ENCODE measurements at places on chromosomes 4 and X.
A peak's percentile ranks its signal among the peaks of the same experiment; 100 is the strongest.

DNA sequence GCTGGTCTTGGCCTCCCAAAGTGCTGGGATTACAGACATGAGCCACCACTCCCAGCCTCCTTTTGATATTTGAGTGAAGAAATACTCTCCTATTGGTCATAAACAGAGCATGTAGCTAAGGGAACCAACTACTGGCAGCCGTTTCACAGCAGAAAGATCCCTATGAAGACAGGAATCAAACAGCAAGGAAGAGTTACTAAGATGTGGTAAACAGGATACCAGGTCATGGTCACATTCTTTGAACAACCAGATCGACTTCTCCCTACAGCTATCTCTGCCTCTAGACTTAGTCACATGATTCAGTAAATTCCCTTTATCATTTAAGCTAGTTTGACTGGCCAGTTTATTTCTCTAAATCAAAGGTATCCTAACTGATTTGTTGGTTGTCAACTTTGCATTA lies 9.0 kb upstream of the HNRNPD start:
- no peak for DNase-seq

- DNase-seq = no peak
These were observed 314.7 kb downstream of the CHIC1 start for GRCh38 chrX:73877687-73878086.

DNA sequence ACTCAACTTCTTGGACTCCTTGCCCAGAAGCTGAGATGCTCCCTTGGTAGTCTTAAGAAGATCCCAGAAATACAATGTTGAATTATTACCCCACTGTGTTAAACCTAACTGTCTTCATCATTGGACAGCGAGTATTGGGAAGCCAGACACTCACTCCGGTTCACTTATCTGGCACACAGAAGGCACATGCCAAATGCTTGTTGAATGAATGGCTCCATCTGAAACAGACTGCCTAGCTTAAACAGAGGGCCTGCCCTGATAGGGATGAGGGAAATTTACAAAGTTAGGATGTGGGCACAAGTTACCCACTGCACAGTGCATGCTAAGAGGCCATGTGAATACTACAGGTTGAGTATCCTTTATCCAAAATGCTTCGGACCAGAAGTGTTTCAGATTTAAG lies 79.3 kb downstream of the RASL11B start:
- no peak for DNase-seq

DNA sequence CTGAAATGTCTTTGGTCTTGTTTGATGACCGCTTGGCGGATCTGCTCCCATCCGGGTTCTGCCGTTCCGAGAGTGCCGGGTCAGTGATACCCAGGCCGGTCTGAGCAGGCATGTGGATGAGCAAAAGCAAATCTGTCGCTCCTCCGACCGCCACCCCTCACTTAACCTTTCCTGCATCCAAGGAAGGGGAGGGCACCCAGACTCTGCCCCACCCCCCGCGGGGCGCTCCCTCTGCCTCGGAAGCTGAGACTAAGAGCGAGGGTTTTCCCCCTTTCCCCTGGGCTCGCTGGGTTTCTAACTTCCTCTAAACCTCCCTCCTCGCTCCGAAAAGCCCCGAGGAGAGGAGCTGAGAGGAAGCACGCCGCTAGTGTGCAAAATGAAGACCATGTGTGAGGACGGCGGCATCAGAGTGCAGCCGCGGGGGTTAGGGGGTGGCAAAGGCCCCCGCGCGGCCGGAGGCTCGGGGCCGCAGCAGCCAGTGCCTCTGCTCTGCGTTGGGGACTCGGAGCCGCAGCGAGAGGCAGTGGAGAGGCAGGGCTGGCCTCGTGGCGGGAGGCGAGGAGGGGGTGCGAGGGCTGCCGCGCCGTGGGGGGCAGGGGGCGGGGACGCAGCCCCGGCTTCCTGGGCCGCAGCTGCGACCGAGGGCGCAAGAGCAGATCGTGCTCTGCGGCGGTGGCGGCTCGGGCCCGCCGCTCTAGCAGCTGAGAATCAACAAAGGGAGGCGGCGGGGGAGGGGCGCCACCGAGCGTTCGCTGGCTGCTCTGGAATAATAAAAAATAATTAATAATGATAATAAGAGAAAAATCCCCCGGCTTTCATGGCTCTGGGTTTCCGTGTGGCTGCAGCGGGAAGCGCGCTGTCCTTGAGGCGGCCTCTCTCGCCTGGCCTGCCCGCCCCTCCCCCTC lies 55.8 kb upstream of the BCOR start:
- no peak for DNase-seq

DNA sequence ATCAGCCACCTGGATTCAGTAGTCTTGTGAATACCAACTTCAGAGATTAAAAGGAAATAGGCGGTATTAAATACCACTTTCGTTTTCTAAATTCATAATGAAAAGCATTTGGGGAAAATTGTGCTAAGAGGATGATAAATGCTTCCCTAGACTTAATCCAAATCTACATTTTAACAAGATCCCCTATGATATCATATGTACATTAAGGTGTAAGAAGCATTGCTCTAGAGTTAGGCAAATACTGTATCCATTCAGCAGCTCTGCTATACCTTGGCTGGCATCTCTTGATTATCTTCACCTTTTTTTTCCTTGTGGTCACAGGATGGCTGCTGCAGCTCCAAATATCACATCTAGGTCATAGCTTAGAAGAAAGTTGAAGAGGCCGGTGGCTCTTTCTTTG lies 40.6 kb upstream of the PHEX start:
- DNase-seq = no peak

GRCh38 chr4:104592183-104592582 lies 97.5 kb upstream of the CXXC4 start:
- no peak for DNase-seq

- DNase-seq = peak; percentile 12
These were observed 119.8 kb downstream of the NEK1 start for GRCh38 chr4:169492436-169493163.

DNA sequence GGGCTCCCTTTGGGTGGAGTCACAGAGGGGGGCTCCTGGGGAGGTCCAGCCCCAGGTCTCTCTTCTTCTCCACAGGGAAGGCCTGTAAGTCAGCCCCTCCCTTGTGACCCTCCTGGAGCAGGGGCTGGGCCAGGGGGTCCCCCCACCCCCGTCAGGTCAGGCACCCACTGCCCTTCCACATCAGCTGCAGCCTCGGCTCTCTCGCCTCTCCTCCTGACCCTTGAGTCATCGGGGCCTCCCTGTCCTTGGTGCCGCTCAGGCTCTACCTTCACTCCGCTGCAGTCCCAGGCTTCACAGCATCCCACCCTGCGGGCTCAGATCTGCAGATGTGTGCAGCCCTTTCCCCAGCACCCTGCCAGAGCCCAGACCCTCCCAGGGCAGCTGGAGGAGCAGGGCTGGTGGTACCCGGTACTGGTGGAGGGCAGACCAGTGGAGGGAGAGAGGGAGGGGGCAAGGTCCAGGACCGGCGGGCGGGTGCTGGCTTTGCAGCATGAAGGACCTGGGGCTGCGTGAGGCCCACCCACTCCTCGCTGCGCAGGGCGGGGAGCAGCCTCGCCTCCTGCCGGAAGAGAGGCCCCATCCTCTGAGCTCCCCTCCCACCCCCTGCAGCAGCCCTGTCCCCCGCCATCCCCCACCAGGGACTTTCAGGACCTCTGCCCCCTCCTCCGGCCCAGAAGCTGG lies 117.1 kb downstream of the FAM53A start:
- no peak for DNase-seq

- DNase-seq = no peak
These were observed 36.0 kb upstream of the MGST2 start for GRCh38 chr4:139629436-139630125.

- DNase-seq = no peak
These were observed 10.1 kb downstream of the PAPSS1 start for GRCh38 chr4:107709916-107710315.

DNA sequence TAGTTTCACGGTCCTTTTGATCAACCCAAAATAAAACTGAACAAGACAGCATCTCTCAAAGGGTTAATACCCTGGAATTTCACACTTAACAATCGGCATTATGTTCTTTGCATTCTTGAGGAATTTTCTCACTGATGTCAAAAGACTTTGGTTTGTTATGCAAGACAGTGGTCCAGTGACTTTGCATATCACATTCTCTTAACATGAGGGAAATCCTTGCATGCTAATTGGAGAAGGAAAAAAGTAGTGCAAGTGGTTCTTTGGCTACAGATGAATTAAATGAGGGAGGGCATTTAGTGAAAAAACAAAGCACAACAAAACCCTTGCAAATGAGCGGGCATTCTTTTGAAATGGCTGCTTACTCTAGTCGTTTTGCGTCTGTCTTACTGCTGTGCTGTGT lies 105.1 kb upstream of the LIMCH1 start:
- peak; percentile 95 for DNase-seq

- DNase-seq = no peak
These were observed 40.7 kb downstream of the FANCB start for GRCh38 chrX:14832151-14832550.

- DNase-seq = no peak
These were observed 2.8 kb downstream of the TRIM2 start for GRCh38 chr4:153207027-153207426.
